ENCODE measurements at places on chromosomes 2 and 18. TPM values are rescaled to one million over a fixed set of nuclear protein-coding genes. Genes with fewer than 3 reads are reported as not detected.
A peak's percentile ranks its signal among the peaks of the same experiment; 100 is the strongest.

DNA sequence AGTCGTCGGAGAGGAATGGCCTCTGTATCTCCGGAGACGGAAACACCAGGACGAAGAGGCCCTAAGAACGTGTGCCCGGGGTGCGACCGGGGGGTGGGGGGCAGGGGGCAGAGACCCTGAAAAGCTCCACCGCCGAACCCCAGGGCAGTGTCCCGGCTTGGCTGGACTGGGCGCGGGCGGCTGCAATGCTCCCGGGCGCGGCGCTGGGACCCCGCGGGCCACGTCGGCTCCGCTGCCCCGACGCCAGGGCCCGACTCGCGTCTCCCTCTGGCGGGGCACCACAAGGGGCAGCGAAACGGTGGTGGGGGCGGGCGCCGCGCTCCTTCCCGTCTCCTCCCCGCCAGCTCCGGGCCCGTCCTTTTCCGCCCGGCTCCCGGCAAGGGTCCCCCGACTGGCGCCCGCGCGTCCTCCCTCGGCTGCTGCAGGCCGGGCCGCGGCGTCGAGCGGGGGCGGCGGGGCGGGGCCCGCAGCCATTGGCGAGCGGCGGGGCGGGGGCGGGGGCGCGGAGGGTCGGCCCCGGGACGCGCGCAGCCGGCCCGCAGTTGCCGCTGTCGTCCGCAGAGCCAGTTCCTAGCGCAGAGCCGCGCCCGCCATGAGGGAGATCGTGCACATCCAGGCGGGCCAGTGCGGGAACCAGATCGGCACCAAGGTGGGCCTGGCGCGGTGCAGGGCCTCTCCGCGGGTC, at the start of gene TUBB6:
Gene TUBB6, plus strand, starts transcription at position 541 of the 685 bp plus-strand sequence. Its CDS starts 52 bp downstream, at position 593.
- peak; percentile 84 for DNase-seq

GRCh38 chr2:207920721-207921120, 104.6 kb downstream of the PLEKHM3 start:
- no peak for DNase-seq

DNA sequence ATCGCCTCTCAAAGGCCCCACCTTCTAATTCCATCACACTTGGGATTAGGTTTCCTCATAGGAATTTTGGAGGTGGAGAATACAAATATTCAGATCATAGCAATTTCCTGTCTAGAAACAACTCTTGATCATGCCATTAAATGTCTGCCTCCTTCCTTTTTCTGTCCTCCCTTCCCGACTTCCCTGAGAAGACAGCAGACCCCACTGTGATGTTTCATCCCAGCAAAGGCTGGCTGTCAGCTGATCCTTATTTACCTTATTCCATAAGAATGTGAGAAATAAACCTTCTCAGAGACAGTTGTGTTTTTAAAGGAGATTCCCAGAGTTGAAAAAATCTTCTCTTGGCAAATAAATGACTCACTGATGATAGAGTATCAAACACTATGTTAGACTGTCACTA, 133.9 kb downstream of the TDRD15 start:
- DNase-seq, result no peak

The CDH2 gene
- total RNA-seq, result 53.4 TPM

DNA sequence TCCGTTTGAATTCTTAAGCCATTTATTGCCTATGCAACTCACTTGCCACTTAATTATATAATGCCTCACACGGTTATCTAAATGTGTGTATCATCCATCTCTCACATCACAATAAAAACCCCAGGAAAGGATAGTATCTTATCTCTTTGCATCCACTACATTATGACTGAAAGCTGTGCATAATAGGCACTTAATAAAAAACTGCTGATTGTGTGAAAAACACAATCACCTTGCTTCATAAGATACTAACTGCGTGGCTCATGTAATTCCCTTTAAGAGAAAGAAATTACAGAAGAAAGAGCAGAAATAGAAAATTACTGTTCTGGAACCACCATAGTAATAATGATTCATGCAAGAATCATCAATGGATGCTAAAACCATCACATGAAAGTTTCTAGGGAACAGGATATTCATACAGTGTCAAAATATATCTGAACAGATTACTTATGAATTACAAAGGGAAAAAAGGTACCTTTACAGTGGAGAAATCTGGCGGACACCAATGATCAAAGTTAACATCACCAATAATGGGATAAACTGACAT, 29.3 kb downstream of the CUL3 start:
- DNase-seq, result no peak

DNA sequence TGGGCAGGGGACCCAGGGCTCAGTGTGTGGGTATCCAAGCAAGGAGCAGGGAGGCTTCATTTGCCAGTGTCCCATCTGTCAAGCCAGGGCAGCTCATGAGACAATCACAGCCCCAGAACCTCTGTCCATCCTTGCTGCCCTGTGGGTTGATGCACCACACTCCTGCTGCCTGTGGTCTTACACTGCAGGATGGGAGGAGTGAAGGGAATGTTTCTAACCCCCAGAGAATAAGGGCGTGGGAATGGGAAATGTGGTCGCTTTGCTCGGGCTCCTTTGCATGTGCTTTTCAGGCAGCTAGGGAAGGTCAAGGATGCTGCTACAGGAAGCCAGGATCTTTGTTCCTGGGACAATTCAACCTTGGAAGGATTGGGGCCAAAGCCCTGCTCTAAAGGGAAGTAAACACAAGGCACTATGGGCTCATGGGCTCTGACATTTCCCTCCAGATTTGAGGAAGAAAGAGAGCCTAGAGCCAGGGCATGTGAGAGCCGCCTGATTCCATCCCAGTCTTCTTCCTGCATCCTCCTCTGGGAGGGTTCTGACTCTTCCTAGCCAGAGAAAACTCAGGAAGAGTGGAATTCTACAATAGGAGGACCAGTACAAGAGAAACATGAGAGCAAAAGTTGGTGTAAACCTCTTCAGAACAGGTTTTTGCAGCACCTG, 18.8 kb upstream of the MAP3K20 start:
- DNase-seq, result no peak

DNA sequence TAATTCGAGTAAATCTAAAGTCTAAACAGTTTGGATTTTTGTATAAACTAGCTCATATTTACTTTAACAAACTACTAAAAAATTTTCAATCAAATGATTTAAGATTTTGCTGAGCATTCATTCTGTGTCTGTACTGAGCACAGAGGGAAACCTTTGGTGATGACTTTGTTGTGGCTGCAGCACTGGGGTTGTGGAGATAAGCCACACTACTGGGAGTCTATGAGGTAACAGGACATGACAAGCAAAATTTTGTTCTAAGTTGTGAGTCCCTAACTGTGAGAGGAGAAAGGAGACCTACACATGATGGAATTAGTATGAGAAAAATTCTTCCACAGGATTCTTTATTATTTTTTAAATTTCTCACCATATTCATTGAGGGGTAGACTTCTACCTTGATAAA, 933.7 kb upstream of the LRATD1 start:
- DNase-seq, result no peak

The MRO gene
- 1.9 TPM for total RNA-seq

- DNase-seq, result no peak
These were observed 8.2 kb downstream of the TTC32 start for GRCh38 chr2:19893520-19894133.

DNA sequence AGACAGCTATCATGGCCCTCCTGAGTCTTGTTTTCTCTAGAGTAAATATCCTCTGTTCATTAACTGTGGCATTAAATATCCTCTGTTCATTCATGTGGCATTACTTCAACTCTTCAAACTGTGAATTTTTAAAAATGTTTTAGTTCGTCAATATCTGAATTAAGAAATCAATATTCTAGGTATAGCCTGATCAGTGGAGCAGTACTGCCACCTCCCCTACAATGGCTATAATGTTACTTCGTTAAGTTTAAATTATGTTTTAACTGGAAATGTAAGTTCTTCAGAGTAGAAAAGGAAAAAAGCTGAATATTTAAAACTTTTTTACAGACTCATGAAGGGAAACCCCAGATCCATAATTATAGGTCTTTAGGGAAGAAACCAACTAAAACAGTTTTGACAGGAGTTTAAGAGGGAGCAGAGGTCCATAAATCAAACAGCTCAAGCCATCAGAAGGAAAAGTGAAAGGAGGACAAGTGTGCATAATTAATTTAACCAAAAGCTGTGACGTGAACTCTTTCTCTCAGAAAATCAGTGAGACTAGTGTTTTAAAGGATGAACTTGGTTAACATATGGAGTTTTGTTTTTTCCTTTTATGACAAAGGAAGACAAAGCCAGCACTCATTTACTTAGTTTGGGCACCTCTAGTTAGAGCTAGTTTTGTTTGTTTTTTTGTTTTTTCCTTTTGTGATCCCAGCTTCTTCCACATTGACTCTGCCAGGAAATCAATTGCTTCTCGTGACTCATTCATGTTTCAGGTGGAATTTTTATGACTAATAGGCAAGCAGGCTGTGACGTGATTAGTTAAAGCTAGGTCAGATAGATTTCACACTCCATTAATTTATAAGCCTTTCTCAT, 44.9 kb downstream of the RBBP8 start:
- DNase-seq, result peak; percentile 21

DNA sequence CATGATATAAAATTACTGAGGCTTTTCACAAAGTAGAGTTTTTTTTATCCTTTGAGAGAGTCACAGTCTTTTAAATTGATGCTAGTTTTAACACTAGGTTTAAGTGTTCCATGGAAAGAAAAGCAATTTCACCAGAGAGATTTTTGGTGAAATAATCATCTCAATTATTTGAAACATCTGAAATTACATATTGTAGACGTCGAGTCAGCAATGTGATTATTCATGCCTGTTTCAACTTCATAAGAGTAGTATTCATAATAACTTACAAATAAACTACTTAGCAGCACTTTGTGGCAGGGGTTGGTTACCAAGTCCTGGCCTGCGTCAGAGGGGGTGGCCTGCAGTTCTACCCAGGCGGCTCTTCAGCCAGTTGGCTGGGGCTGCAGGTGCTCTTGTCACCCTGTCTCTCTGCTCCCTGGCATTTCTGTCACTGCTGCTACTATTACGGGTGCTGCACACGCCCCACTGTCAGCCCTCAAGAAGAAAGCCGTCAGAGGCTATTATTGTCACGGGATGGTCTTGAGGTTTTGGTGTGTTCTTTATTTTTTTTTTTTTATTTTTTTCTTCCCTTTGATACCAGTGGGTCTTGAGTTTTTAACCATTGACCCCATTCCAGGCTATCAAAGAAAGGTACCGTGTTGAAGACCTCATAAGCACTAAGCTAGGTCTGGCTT, 50.4 kb downstream of the MALT1 start:
- DNase-seq, result no peak

DNA sequence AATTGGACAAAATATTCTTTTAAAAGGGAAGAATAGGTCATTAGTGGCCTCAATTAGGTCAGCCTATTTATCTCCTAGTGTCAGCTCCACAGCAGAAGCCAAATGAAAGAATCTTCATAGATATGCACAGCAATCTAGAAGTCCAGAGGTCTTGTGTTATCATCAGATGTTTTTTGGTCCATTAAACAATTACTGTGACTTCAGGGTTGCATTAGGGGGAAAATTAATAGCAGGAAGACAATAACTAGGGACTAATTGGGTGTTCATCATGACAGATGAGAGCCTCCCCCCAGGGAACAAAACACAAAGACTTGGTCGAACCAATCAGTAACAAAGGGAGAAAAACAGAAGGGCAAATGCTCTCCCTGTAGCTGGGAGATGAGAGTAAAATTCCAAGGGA, 264.7 kb downstream of the PTH2R start:
- no peak for DNase-seq

DNA sequence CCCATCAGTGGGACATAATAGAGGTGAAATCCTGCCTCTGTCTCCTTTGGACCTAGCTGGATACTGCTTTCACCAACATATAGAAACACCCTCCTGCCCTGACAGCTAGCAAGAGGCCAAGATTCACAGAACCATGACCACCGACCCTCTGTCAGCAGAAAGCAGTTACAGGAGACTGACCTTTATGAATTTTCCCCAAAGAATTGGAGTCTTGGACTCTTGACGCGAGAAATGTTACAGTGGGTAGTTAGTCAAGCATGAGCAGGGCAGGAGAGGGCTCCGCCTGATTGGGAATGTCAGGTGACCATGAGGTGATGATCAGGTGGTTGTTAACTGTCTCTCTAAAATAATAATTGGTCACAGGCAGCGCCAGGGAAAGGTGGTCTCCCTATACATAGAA, 1002.3 kb downstream of the TDRD15 start:
- no peak for DNase-seq

- no peak for DNase-seq
These were observed 45.3 kb downstream of the CXCR4 start for GRCh38 chr2:136072621-136073020.

DNA sequence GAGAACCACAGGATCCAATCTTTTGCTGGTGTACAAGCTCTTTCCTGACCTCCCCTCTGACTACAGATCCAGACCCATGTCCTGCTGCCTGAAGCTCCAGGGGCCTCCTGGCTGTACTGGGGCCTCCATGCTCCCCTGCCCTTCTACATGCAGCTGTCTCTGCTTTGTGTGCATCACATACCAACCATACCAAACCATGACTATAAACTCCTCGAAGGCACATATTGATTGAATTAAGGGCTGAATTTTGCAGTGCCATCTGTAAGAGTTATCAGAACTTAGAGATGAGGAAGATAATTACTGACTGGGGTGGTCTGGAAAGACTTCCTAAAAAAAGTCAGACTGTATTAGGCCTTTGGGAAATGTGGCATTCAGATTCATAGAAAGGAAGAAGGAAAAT, 139.9 kb upstream of the CXCR4 start:
- no peak for DNase-seq

The CNDP1 gene
- total RNA-seq, result 1.2 TPM

GRCh38 chr2:172440795-172441194, 13.4 kb downstream of the ITGA6 start:
- no peak for DNase-seq

All from umbilical cord (tissue), 2 donors.